ENCODE measurements at places on chromosomes 7 and 10.

- H3K27ac ChIP-seq: no peak overlapping the region
- no peak overlapping the region for H3K4me3 ChIP-seq
- no peak for DNase-seq
These were observed 29.3 kb downstream of the ARL4A start for GRCh38 chr7:12716722-12717121.

- no peak overlapping the region for H3K27ac ChIP-seq
- no peak for DNase-seq
- H3K4me1 ChIP-seq: no peaks in the 10 kb centered on the region
- H3K36me3 ChIP-seq: no peaks in the 10 kb centered on the region
- H3K27me3 ChIP-seq: no peaks in the 10 kb centered on the region
- H3K4me3 ChIP-seq: no peak overlapping the region
These were observed 292.5 kb upstream of the FZD8 start for GRCh38 chr10:35934642-35934995.

GRCh38 chr10:5625992-5626777 lies 40.2 kb downstream of the ASB13 start:
- H3K4me3 ChIP-seq: no peak overlapping the region
- H3K36me3 ChIP-seq: no peaks in the 10 kb centered on the region
- H3K27me3 ChIP-seq: no peaks in the 10 kb centered on the region
- peaks cover 9% of the 10 kb centered on the region for H3K4me1 ChIP-seq

DNA sequence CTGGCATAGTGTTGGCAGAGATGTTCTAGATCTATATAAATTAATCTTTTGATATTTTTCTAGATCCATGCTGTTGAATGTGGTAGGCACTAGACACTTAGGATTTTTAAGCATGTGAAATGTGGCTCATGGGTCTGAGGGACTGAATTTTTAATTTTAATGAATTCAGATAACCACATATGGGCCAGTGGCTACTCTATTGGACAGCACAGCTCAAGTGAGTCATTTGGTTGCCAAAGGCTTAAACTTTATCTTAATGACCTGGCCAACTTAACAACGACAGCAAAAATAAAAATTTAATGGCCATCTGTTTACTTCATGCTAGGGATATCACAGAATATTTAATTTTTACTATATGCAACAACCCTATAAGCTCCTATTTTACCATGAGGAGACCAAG lies 61.4 kb downstream of the CDK14 start:
- H3K27ac ChIP-seq: no peak overlapping the region
- no peak overlapping the region for H3K4me3 ChIP-seq
- no peaks in the 10 kb centered on the region for H3K36me3 ChIP-seq

DNA sequence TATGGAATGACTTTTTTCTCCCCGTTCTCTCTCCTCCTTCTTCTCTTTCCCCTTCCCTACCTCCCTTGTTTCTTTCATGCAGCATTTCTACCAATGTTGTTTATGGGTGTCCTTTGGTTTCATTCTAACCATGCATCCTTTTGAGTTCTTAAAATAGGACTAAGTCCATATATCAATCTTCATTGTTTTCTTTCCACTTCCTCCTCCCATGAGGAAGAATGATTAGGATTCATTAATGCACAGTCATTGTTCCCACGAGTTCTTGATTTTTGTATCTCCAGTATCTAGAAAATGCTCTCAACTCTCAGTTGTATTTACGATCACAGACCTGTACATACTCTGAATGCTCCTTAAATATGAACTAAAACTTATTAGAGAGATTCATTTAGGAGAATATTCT lies 153.3 kb downstream of the LRRC4 start:
- DNase-seq: peak; percentile 20
- no peak overlapping the region for H3K27ac ChIP-seq

All from small intestine (tissue), 16 donors.